Activated naive CD8-positive, alpha-beta T cell treated with anti-CD3 and anti-CD28 coated beads for 36 hours (primary cell): ENCODE measurements at places on chromosomes 13 and 19.

GRCh38 chr19:44685877-44686276 lies 13.1 kb upstream of the CEACAM16 start:
- DNase-seq = no peak

GRCh38 chr13:110471833-110472162 lies 89.7 kb downstream of the RAB20 start:
- DNase-seq = peak; percentile 29

DNA sequence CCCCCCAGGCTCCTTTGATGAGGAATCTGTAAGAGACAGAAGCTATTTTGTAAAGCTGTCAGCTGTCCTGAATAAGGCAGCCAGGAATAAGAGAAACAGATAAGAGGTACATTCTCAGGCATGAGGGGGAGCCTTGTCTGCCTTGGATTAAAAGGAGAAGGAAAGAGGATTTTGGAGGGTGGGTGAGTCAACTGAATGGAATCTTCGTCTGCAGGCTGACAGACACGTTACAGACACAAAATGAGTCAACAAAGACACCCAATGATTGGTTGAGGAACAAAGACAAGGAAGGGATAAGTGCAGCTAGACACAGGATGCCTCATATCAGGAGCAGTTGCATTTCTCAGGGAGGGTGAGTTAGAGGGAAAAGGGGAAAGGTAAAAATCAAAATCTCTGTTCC lies 162.5 kb downstream of the OLFM4 start:
- no peak for DNase-seq

DNA sequence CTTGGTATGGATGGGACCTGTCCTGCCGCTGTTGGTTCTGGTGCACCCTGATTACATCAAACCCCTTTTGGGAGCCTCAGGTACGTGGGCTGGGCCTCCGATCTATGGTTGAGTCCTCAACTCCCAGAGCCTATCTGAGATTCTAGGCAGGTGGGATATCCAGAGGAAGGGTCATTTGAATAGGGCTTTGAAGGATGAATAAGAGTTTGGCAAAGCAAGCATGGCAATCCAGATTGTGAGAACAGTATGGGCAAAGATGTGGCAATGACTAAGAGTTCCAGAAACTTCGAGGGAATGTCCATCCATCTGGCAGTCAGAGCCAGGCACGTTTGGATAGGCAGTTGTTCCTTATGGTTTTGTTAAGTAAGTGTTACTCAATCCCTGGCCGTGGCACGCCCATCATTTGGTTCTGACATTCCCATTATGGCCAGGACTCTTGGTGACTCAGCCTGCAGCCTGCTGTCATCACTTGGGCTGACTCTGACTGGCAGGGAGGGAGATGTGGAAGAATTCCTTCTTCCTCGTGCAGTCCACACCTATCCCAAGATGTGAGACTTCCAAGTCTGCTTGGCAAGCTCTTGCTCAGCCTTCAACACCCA lies 21.5 kb downstream of the CYP4F22 start:
- DNase-seq = no peak

- DNase-seq = no peak
These were observed 58.6 kb downstream of the GADD45B start for GRCh38 chr19:2534423-2535013.

DNA sequence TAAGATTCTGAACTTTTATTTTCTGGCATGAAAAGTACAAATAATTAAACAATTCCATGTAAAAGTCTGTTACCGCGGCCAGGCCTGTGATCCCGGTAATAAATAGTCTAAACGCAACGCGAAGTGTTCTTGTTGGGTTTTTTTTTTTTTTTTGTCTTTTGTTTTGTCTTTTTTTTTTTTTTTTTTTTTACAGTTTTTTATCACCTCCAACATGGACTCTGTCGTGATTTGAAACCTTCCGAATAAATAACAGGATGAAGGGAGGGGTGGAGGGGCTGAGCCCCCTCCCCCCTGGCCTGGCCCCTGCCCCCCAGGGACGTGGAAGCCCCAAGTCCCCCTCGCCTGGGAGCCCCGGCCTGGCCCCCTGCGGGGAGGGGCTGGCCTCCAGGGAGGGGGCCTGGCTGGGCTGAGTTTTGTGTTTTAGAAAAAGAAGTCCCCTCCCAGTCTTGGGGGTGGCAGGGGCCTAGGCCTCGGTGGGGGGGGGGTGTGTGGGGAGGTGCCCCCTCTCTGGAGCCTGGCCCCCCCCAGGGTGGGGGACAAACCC lies 16.0 kb downstream of the PRKCSH start:
- DNase-seq = no peak

- DNase-seq = no peak
These were observed 10.5 kb downstream of the C13orf46 start for GRCh38 chr13:113963376-113963775.

- no peak for DNase-seq
These were observed 30.9 kb downstream of the CCDC70 start for GRCh38 chr13:51892657-51893056.

- no peak for DNase-seq
These were observed 6.1 kb upstream of the ZNF45 start for GRCh38 chr19:43941209-43941608.

DNA sequence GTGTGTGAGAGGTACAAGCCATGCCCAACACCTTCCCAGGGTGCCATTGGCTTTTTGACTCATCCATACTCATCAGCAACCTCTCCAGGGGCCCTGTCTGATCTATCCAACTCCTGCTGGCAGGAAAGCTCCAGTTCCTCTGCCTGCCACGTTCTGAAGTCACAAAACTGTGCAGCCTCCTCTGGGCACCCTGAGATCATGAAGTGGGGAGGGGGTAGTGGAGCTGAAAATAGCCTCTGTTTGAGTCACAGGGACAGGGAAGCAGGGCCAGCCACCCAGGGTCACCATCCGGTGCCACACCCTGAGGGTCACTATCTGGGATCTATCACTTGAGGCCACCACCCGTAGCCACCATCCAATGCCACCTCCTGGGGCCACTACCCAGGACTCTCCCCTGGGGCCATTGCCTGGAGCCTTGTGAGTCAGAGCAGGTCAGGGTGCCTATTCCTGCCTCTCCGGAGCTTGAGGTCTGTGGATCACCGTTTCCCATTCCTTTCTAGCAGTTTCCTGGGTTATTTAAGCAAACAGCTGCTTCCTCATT lies 172.1 kb downstream of the NUFIP1 start:
- DNase-seq = no peak

DNA sequence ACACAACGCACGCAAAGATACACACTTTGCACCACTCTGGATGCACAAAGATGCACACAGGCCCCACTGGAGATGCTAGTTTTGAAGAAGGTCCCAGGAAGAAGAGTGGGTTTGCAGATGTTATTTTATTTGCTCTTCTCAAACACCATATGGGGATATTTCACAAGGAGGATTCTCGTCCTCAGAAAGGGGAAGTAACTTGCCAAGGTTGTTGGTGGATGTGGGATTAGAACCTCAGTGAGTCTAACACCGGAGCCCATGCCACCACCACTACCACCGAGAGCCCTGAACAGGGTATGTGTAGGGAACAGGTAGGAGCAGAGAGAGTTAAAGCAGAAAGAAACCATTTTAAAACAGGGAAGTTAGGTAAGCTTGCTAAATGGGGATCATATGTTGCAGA lies 9.6 kb upstream of the CEACAM6 start:
- no peak for DNase-seq

- DNase-seq = no peak
These were observed 13.1 kb upstream of the OR1M1 start for GRCh38 chr19:9073806-9074205.

- DNase-seq = no peak
These were observed 197.7 kb upstream of the RNF113B start for GRCh38 chr13:98374750-98375149.

- no peak for DNase-seq
These were observed 37.5 kb downstream of the C13orf46 start for GRCh38 chr13:113936166-113936965.

DNA sequence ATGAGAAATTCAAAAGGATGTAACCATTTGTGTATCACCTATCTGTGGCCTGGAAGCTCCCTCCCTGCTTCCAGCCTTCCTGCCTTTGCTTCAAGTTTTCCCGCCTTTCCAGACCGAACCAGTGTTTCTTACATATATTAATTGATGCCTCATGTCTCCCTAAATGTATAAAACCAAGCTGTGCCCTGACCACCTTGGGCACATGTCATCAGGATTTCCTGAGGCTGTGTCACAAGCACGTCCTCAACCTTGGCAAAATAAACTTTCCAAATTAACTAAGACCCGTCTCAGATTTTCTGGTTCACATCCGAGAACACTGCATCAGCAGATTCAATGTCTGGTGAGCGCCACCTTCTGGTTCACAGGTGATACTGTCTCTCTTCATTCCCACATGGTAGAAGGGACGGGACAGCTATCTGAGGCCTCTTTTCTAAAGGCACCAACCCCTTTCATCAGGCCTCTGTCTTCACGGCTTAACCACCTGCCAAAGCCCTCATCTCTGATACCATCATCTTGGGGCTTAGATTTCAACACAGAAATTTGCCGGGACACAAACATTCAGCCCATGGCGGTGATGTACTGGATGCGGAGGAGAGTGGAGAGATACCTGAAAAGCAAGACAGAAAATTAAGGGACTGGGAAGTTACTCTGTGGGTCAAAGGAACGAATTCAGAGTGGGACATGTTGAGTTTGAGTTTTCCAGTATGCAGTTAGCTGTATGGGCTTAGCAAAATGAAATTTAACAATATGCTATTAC lies 58.7 kb upstream of the PABPC3 start:
- peak; percentile 36 for DNase-seq

DNA sequence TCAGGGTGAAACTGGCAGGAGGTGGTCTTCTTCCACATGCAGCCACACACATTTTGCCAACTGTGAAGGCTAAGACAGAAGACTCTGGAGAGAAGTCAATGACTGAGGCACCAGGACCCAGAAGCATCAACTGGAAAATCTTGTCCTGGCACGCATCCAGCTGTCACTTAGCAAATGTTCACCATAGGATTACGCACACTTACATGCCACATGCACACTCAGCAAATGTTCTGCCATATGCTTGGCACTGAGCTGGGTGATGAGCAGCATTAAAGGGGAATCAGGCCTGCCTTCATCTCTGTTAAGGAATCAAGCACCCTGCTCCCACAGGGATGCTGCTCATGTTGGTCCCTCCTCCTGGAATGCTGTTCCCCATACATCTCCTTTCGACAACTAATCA lies 5.1 kb downstream of the ZNF599 start:
- no peak for DNase-seq

DNA sequence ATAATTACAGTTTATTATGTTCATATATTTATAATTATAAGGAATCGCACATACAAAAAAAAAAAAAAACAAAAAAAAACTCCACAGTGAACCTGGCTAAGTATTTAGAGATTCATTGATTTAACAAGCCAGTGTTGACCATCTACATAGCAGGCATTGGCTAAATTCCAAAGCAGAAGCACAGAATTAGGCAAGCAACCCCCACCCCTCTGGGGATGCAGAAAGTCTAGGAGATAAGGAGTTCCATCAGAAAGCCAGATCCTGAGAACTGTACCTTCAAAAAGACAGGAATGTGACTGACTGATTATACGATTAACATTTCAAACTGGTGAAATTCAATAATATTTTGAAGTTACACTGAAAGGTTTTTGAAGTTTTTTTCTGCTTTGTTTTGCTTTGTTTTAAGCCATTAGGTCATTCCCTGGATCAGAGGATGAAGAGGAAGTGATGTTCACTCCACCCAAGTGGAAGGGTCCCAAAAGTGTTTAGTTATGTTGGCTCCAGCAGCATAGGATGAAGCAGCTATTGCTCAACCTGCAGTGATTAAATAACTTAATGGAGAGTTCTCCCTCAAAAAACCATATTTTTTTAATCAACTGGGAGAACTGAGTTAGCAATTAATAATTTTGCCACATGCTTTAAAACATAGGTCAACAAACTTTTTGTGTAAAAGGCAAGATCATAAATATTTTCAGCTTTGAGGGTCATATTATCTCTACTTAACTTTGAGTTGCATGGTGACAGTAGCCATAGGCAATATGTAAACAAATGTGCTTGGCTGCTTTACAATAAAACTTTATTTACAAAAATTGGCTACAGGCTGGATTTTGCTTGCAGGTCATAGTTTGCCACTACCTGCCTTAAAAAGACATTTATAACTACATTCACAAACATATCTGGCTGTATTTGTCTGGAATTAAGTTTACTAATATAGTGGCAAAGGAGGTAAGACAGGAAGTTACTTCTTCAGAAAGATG lies 49.6 kb downstream of the DOCK9 start:
- DNase-seq = no peak

DNA sequence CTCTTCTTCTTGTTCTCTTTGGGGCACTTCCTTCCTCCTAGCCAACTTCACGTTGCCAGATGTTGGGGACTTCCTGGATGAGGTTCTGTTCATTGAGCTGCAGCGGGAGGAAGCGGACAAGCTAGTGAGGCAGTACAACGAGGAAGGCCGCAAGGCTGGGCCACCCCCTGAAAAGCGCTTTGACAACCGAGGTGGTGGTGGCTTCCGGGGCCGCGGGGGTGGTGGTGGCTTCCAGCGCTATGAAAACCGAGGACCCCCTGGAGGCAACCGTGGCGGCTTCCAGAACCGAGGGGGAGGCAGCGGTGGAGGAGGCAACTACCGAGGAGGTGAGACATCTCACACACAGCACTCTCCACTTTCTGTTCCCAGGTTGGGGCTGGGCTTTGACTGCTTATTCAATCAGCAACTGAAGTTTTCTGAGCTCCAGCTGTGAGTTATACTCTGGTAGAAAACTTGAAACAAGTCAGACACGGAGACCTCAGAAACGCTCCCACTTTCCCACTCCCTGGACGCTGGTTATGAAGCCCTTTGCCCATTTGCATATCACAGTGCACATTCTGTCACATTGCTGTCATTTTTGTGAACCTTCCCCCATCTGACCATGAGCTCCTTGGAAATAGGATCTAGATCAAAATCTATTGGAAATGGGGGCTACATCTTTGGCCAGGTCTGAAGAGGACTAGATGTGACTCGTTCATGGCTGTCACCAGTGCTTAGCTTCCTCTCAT lies 7.2 kb upstream of the CCDC97 start:
- peak; percentile 84 for DNase-seq

DNA sequence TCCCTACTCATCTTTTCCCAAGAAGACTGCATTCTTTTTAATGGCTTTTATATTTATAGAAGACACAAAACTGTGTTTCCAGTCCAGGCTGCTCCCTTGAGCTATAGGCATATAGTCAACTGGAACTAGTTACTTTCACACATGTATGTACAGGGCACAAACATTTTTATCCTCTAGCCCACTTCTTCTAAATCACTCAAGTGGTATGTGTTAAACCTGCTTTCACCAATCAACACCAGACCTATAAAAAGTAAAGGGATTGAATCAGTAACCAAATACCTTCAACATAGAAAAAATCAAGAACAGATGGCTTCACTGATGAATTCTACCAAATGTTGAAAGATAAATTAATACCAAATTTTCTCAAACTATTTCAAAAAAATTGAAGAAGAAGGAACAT lies 584.2 kb upstream of the SLITRK1 start:
- no peak for DNase-seq

GRCh38 chr19:19276851-19277250 lies 3.8 kb upstream of the TM6SF2 start:
- DNase-seq = no peak

GRCh38 chr19:3979289-3979673 lies 6.0 kb downstream of the EEF2 start:
- no peak for DNase-seq

- DNase-seq = no peak
These were observed 705.4 kb downstream of the SLITRK6 start for GRCh38 chr13:85093808-85094207.
